Left lung (tissue), 14 donors: ENCODE measurements at places on chromosomes 4 and X. TPM values are rescaled to one million over a fixed set of nuclear protein-coding genes. Genes with fewer than 3 reads are reported as not detected.

GRCh38 chrX:2351321-2351720 is 149.5 kb downstream of the DHRSX start:
- DNase-seq = no peak

DNA sequence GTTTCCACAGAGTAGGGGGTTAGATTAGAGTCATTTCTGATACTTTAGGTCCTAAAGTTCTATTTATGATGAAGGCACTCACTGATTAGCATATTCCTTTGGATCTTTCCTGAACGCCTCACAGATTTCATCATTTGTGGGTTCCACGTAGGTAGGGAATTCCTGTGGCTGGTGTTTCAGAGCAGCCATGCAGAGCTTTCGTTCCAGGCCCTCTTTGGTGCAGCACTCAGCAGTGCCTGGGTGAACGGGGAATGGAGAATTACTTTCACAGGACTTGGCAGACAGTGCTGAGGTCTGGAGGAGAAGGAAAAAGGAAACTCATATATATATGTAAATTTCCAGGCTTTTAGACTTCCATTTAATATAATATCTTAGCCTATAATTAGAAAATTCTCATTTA is 18.5 kb downstream of the GC start:
- no peak for DNase-seq

- no peak for DNase-seq
Observed at GRCh38 chr4:143451186-143451585, 62.3 kb upstream of the SMARCA5 start.

The G6PD gene
- 44.4 TPM for polyA plus RNA-seq

GRCh38 chr4:93373893-93374860 is 454.4 kb upstream of the ATOH1 start:
- no peak for DNase-seq

GRCh38 chr4:77202491-77202890 is 45.5 kb downstream of the CCNG2 start:
- DNase-seq = no peak

- no peak for DNase-seq
Observed at GRCh38 chr4:173191623-173192041, 23.0 kb downstream of the GALNT7 start.

GRCh38 chr4:13766761-13767540 is 139.4 kb upstream of the BOD1L1 start:
- no peak for DNase-seq

DNA sequence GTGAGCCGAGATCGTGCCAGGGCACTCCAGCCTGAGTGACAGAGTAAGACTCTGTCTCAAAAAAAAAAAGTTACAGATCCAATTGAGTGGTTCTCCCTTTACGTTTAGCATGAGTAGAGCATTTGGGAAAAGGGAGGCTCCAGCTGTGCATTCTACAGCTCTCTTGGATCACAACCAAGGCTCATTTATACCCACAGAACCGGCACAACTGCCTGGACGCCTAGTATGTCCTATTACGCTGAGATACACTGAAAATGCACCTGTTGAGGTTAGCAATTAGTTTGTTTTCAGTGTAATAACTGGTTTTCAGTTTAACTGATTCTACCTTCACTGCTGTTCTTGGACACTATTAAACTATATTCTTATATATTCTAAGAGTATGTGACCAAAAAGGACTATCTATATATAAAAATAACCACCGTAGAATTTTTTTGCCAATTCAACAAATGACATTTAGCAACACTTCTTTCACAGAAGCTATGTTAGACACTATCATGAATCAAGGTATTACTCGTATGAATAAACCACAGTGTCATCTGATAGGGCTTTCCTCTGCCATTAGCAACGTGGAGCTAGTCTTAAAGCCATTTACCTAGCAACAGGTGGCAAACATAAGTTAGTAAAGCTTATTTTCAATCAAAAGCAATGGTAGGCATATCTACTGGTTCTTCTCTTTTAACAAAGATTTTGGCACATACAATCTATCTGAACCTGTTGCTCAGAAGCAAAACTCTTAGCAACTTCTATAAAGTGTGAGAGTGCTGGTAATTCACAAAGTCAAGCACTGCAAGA is 3.6 kb downstream of the OTUD4 start:
- DNase-seq = no peak

The DIAPH2 gene
- polyA plus RNA-seq = 14.8 TPM

GRCh38 chrX:154735695-154736393 is 15.0 kb downstream of the GAB3 start:
- DNase-seq = no peak

The RTL5 gene
- 25.6 TPM for polyA plus RNA-seq

The IGSF1 gene
- 12.4 TPM for polyA plus RNA-seq

The ACSL4 gene
- 15.3 TPM for polyA plus RNA-seq

DNA sequence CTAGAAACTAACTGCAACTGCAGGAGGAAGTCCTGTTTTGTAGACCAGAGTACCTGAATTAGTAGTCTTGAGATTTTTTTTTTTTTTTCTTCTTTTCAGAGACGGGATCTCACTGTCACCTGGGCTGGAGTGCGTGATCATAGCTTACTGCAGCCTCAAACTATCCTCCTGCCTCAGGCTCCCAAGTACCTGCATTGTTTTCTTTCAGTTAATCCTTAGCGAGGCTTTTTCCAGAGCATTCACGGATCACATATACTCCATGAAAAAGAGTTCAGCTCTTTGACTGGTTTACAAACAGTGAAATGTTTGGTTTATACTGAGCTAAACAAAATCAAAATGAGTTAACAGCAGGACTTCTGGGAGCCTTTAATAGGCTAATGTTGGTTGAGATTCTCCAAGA is 45.8 kb downstream of the KLHL15 start:
- no peak for DNase-seq

DNA sequence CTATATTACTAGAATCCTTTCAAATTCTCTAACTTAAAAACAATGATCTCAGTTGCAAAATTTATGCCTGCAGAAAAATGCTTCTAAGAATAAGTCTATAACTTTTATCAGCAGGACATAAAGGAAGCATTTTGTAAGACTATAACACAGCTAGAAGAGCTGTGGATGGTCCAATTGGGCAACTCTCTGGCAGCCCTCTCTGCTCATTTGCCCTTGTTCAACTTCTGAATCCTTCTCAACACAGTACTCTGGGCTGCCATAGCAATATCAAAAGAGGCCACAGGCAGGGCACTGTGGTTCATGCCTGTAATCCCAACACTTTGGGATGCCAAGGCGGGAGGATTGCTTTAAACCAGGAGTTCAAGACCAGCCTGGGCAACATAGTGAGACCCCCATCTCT is 88.5 kb downstream of the MID1 start:
- DNase-seq = no peak

- no peak for DNase-seq
Observed at GRCh38 chr4:164212134-164212533, 541.8 kb upstream of the SMIM31 start.

The DUSP21 gene
- not detected for polyA plus RNA-seq

DNA sequence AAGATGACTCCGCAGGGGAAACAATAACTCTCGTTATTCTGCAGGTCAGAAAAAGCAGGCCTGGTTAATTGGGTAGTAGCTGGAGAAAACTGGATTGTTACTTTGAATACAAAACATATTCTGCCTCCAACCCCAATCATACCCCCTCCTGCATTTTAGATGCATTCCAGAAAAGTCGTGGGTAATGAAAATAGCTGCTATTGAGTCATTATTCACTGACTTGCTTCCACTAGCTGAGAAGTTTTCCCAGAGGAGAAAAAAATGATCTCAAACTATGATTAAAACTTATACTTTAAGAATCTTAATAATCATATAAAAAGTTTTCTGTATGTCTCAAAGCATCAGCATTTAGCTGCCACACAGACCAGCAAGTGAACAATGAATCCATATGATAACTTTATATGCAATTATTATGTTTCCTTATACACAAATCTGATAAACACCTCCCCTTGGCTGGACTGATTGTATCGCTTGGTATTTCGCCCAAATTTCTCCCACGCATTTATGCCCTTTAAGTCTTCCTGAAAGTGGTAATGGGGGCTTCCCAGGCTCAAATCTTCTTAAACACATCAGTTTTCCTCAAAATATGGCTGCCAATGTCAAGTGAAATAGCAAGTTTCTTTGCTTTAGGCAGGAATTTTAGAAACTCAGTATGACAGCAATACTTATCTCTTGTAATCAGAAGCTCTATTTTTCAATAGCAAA is 181.0 kb downstream of the LDB2 start:
- DNase-seq = no peak

DNA sequence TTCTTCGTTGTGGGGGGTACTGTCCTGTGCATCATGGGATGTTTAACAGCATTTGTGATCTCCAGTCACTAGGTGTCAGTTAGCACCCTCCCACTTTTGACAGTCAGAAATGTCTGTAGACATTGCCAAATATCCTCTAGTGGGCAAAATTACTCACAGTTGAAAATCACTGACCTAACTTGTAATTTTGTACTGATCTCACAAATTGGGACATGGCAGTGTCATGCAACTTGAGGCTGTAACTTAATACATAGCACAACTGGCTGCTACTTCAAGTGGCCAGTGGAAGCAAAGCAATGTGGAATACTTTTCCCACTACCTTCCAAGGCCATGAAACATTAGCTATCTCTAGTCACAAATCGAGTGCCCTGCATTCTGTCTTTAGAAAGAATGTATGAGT is 23.2 kb upstream of the TSPAN7 start:
- no peak for DNase-seq

DNA sequence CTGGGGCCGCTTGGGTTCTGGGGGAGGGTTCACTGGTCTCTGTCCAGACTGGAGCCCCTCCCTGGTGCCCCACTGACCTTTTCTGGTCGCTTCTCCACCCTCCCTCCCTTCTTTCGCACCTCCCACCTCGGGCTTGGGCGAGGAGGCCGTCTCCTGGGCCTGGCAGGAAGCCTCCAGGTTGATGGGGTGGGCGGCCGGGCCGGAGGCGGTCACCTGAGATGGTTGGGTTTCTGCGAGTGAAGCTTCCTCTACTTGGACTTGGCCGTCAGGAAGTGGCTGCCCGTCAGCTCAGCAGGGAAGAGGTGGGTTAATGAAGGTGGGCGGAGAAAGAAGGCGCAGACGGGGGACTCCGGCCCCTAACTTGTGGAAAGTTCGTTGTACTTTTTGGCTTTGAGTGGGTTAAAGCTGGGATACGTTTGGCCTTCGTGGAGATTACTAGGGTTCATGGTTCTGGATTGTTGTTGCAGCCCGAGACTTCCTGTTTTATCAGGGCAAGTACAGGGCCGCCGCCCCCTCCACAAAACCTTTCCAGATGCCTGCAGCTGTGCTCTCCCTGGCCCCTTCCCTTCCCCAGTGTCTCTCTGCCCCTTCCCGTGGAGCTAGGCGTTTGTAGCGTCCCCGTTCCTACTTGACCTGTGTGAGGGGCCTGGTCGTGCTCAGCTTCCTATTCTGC is 1.2 kb downstream of the AKAP17A start:
- no peak for DNase-seq

The TGIF2LX gene
- not detected for polyA plus RNA-seq
